ENCODE measurements at places on chromosomes 16 and 17.
A peak's percentile ranks its signal among the peaks of the same experiment; 100 is the strongest.

DNA sequence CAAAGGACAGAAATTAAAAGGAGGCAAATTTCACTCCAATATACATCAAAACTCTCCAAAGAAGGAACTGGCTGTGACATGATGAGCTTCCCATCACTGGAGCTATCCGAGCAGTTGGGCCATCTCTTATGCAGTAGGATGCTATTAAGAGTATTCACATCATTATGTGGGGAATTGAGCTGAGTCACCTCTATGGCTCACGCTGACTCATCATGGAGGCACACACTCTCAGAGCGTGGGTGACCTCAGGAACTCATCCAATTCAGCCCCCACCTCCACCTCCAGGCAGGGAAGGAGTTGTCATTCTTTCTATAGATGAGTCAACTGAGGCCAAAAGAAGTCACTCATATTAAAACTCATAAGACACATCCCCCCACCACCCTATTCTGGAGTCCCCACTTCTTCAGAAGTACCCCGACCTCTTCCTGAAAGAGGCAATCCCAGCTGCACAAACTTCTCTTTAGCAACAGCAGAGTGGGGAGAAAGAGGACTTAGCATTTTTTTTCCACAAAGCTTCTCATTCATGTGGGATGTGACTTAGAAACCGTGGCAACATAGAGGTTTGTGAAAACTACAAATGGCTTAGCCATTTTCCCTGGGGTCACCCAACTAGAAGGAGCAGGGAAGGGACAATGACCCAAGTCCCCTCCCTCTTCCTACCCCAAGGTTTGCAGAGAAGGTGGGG, 32.5 kb downstream of the ABCC12 start:
- peak; percentile 96 for DNase-seq

DNA sequence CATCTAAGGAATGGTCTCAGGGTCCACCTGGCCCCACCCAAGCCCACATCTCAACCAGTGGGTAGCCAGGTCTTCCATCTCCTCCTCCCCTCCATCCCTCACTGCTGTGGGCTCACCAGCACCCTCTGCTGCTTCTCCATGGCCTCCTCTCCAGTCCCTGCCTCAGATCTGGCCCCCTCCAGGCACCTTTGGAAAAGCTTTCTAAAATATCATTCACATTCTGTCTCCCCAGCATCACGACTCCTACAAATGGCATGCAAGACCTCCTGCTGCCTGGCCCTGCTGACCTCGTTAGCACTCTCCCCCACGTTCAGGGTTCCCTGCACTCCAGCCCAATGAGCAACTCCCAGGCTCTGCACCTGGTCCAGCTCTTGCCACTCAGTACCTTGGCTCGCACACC, 13.7 kb downstream of the GLP2R start:
- no peak for DNase-seq

GRCh38 chr17:73553311-73553710, 90.9 kb downstream of the SDK2 start:
- no peak for DNase-seq

DNA sequence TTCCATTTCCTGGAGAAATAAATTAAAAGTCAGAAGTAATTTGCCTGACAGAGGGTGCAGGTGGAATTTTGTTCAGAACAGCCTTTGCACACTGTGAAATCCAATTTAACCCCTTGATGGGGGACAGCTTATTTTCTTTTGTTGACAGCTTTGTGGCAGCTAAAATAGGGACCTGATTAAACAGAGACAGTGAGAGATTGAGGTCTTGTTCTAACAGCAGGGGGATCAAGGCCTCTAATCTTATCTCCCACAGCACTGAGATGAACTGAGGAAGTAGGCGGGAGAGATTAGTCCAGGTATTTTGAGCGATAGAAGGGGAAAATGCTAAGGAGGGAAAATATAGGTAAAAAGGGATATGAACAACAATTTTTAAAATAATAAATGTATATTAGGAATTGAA, 1491.4 kb upstream of the GOT2 start:
- DNase-seq: no peak

GRCh38 chr16:16025214-16025968, 76.0 kb downstream of the ABCC1 start:
- DNase-seq: no peak

- DNase-seq: no peak
Measured at GRCh38 chr17:80941171-80941570, 50.5 kb upstream of the CHMP6 start.

- no peak for DNase-seq
Measured at GRCh38 chr16:79212114-79212791, 388.3 kb downstream of the MAF start.

DNA sequence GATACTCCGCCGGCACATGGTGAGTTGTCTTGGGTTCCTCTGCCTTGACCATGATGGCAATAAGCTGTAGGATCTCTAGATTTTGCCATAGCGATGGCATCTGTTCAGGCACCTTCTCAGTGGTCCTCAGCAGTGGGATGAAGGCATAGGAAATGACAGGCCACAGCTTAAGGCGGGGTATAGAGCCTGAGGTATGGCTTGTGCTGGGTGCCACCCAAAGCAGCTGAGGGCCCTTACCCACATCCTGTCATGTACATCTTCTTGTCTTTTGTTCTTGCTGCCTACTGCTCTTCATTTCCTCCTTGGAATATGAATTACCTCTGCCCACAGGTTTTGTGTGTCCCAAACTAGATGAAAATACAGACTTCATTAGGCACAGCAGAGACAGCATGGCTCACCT, 29.5 kb downstream of the KAT7 start:
- DNase-seq: no peak

DNA sequence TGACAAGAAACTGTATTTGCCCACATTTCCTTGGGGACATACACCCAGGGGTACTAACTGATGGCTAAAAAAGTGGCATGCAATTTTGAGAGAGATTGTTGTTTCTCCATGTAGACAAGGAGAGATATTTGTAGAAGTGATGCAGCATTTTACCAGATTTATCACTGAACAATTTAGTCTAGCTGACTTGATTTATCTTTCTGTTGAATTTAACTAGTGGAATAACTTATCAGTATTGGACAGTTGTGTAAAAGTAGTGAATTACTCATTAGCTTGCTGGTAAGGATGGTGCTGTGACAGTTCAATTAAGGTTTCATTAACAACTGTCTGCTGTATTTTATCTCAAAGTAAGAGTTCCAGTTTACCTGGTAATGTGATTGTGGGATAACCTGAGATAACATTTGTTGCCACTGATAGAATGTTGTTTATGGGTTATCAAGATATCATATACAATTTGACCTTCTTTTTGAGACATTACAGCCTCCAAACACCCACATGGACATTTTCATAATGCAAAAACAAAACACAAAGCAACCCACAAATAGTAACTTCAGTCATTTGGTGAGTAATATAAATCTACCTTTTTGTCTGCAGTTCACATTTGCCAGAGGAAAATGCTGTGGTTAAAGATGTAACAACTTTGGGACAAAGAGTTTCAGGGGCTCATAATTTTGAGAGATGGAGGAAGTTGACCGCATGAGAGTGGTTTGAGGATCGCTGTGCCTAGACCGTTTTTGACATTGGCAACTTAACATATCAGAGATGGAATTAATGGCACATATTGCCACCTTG, 3.8 kb downstream of the NLK start:
- no peak for DNase-seq
